ENCODE measurements at places on chromosomes 7 and 10.

DNA sequence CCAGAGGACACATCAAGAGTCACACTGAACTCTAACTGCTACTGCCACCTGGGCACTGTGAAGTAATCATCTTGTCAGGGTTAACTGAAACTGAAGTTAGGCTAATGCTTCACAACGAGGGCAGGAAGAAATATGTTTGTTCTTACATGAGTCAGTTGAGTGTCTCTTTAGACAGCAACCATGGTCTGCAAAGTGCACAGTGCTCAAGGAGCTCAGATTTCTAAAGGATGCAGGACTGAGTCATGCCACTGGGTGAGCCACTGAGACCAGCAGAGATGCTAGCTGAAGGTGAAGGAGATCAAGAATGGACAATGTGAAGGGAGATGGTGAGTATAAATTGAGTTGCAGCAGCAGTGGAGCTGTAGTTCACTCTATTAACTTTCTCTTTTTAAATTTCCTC, 76.0 kb upstream of the CTTNBP2 start:
- no peak for DNase-seq

GRCh38 chr7:104891949-104892348, 122.1 kb upstream of the KMT2E start:
- no peak for DNase-seq

DNA sequence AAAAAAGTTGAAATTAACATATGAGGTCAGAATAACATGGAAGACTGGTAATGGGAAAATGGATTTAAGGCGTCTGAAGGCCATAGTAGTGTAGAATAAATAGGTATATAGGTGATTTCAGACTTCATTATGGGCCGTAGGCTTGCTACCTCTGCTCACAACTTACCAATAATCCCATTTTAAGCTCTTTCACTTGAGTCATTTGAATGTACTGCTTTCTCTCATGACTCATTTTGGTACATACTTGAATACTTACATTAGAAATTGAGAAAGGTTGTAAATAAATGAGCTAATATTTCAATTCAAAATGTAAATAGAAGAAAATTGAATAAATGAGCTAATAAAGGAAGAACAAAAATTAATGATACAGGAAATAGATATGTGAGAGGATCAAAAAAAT, 42.2 kb upstream of the NEUROD6 start:
- DNase-seq: no peak

DNA sequence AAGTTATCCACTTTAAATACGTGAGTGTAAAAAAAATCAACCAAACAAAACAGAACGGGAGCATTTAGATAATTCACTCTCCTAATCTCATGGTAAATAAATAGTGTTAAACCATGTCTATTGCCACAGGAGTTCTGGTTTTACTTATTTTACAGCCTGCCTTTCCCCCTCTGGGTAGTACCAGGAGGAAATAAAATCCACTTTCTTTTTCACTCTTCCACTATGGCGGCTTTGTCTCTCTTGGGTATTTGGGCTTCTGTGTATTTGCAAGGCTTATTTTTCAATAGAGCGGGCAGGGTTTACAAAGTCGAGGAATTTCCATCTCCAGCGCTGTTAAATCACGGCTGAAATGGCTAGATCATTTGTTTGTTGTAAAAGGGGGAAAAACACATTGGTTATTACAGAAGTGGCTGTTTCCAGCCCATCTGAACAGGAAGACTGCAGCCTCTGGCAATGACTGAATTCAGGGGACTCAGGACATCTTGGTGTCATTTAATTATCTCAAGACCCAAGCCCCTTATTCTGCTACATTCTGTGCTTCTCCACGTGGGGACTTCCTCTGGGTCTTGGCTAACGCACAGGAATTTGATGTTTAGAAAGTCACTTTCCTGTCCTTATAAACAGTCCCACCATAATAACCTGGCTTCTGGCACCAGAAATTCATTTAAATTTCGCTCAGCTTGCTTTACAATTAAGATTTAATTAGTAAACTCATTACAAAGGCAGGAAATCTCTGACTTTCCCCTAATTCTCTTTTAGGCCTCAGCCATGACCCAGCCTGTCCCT, 323.9 kb downstream of the GATA3 start:
- no peak for DNase-seq

- no peak for DNase-seq
These were observed 16.0 kb downstream of the UPP1 start for GRCh38 chr7:48105045-48105444.

DNA sequence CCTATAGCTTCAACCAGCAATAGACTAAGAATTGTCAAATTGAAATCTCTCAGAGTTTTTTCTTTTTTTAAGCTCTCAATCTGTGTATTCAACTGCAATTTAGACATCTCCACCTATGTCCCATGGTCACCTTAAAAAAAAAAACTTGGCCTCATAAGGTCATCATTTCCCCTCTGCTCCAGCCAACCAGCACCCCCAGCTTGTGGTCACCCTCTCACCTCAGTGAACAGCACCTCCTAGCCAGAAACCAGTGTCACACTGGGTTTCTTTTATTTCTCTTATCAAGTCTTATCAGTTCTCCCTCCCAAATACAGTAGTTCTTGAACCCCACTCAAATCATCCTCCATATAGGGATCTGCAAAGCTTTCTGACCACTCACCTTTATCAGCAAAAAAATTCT, 4.0 kb downstream of the ITGB1 start:
- peak; percentile 38 for DNase-seq

DNA sequence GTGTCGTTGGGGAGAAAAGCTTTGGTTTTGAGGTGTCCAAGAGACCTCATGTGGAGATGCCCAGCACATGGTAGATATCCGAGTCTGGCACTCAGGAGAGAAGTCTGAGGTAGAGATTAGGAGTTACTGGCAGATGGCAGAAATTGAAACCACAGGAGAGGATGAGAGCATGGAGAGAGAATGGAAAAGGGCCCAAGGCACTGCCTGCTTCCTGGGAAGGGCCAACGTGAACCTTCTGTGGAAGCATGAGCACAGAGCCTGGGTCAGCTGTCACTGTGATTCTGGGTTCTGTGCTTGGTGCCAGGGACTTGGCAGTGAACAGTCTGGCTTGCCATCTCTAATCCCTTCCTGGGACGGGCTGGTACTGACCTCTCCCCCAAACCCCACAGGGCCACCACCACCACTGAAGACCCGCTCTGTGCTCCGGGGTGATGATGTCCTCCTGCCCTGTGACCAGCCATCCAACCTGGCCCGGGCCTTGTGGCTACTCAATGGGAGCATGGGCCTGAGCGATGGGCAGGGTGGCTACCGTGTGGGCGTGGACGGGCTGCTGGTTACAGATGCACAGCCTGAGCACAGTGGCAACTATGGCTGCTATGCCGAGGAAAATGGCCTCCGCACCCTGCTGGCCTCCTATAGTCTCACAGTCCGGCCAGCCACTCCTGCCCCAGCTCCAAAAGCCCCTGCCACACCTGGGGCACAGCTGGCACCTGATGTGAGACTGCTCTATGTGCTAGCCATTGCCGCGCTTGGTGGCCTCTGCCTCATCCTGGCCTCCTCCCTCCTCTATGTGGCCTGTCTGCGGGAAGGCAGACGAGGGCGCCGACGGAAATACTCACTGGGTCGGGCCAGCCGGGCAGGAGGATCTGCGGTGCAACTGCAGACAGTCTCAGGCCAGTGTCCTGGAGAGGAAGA, 4.1 kb downstream of the MRPL43 start:
- no peak for DNase-seq

DNA sequence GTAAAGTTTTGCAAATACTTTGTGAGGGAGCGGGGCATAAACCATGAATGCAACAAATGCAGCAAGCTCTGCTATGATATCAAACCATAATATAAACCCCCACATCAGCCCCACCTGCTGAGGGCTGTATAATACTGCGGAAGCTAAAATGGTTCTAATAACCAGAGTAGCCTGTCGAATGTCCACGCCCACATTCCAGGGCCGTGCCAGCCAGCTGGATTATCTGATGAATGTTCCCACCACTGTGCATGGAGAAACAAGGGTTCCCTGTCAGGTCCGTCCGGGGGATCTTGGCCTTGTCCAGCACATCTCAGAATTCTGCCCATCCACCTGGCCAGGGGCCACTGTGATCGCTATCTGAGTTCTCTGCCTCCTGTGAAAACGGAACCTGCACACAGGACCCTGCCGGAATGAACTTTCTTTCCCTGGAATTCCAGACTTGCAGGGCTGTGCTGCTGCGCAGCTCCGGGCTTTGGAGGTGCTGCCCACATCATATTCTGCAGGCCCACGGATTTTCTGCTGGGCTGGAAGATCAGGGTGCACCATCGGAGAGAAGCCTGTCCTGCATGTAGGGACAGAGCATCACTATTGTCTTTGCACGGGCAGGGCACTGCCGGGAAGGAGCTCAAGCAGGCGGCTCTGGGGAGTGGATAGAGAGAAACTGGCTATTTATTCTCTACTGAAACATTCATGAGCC, 77.0 kb upstream of the GNA12 start:
- no peak for DNase-seq

- DNase-seq: no peak
These were observed 18.0 kb downstream of the NEBL start for GRCh38 chr10:20879136-20879535.

DNA sequence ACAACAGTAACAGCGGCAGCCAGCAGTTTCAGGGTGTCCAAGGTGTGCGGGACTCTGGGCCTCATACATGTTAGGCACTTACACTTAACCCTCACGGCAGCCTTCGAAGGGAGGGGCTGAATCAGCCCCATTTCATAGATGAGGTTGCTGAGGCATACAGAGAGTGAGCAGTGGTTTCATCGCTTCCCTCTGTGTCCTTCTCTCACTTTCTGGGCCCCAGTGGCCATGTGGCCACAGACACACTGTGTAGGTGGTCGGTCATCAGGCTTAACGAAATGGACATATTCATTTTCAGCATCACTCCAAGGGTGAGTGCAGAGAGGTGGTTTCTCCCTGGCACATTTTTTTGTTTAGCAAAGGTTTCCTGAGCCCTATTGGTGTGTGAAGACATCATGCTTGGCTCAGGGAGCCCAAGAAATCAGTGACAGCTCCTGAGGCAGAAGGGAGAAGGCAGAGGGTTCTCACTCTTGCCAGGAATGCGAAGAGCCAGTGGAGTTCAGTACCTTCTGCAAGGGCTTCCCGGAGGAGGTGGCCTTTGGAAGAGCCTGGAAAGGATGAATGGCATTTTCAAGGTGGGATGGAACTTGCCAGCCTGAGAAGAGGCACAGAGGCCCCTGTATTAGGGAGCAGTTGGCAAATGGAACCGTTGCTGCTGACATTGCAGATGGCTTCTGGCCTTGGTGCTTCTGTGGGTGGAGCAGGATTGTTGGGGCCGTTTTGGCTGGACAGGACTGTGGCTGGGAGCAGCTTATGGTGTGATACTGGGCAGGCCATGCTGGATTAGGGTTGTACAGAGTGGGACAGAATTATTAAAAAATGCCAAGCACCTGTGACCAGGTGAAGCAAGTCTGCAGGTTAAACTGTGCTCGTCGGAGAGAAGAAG, 61.7 kb upstream of the PPIF start:
- DNase-seq: no peak

GRCh38 chr10:31751738-31752080, 176.9 kb downstream of the ARHGAP12 start:
- no peak for DNase-seq

DNA sequence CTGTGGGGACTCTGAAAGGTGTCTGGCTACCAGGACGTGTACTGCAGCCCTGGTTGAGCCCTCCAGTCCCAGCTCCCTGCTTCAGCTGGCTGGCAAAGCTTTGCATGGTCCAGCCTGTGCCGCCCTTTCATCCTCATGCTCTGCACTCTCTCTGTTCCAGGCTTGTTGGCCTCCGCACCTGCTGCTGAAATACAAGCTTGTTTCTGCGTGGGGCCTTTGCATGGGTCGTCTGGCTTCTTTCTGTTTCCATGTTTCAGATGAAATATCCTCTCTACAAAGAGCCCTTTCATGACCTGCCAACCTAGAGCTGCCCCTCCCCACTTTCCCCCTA, 45.9 kb downstream of the TSPAN15 start:
- no peak for DNase-seq

GRCh38 chr10:86851328-86852207, 95.1 kb downstream of the BMPR1A start:
- DNase-seq: no peak

DNA sequence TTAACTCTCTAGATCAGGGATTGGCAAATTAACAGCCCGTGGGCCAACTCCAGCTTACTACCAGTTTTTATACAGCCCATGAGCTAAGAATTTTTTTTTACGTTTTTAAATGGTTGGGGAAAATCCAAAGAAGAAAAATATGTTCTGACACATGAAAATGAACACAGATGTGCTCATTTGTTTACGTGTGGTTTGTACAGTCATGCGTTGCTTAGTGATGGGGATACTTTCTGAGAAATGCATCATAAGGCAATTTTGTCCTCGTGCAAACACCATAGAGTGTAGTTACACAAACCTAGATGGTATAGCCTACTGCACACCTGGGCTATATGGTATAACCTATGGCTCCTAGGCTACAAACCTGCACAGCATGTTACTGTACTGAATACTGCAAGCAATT, 8.3 kb upstream of the SMKR1 start:
- DNase-seq: no peak

DNA sequence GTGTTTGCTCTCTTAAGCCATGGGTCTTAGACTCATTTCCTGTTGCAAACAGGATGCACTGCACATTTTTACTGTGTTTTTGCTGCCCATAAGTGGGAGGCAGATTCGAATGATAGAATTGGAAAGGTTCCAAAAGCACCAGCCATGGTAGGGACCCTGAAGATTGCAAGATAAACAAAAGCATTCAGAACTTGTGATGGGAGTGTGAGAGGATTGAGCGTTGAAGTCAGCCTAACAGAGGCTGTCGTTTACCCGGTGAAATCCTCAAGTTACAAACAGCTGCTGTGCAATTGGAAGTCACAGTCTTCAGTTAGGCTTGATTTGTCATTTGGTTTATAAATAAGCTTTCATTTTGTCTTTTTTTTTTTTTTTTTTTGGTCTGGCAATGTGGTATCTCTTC, 192.7 kb upstream of the MKI67 start:
- DNase-seq: no peak

GRCh38 chr10:31709028-31709427, 219.6 kb downstream of the ARHGAP12 start:
- DNase-seq: no peak

- DNase-seq: no peak
These were observed 572 bp upstream of the BHLHA15 start for GRCh38 chr7:98210513-98211220.

GRCh38 chr10:49791100-49791499, 29.0 kb upstream of the OGDHL start:
- no peak for DNase-seq

DNA sequence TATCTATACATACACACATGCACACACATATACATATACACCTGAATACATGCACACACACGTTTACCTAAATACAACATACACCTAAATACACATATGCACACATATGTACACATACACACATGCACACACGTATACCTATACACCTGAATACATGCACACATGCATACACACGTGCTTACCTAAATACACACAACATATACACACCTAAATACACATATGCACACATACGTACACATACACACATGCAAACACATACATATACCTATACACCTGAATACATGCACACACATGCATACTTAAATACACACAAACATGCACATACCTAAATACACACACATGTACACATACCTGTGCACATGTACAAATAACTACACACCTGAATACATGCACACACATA, 433.8 kb upstream of the FOXK1 start:
- DNase-seq: no peak

GRCh38 chr10:11144626-11145494, 127.2 kb downstream of the CELF2 start:
- no peak for DNase-seq

Measured in hematopoietic multipotent progenitor cell treated with erythropoietin and hydrocortisone succinate and interleukin-3 and kit ligand, for 8 days (in vitro differentiated cells).